Activated CD8-positive, alpha-beta memory T cell treated with anti-CD3 and anti-CD28 coated beads for 4 hours (primary cell): ENCODE measurements at places on chromosomes 4 and X.

DNA sequence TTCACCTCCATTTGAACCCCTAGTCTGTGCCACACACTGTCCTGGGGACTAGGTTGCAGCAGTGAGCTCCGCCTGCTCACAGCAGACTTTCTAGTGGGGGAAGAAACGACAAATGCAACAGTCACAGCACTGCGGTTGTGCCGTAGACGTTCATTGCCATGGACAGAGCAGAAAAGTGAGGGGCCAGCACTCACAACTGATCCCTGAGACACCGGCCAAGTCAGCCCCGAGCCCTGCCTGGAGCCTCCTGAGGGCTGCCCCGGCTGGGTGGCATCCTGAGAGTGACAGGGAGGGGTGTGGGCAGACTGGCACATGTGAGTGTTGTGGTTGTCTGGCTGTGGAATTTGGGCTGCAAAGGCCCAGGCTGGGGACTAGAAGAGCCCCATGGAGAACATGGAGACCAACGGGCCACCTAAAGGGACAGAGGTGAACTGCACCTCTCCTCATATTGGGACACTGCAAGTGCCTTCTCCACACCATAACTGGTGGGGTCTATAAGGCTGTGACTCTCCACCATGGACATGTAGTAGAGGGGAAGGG, 4.6 kb downstream of the DUSP9 start:
- no peak for DNase-seq

DNA sequence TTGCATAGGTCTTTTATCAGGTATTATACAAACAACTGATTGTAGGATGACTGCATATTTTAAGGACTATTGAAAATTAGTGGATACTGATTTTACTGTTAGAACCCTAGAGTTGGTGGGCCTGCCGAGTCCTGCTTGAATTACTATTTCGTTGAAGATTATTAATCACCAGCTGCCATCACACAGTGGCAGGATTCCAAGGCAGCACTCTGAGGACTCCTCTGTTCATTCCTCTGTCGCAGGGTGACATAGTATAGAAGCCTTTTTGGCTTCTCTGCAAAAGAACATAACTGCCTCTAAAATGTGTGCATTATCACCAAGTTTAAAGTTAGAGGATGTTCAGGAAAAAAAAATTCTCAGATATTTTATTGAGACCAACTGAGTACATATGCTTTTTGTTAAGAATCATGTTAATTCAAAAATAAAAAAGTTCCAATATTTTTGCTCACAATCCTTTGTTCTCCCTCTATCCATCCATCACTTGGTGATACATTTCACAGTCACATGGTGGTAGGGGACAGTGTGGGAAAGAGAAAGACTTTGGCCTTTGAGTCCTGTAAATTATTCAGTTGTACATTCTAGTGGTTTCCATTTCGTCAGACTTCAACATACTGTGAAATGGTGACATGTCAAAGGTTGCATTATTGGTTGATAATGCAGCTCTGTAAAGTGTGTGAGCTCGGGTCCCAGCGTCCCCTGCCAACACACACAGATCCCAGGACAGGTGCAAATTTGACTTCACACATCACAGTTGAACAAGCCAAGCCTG, 332.5 kb downstream of the GRID2 start:
- no peak for DNase-seq

DNA sequence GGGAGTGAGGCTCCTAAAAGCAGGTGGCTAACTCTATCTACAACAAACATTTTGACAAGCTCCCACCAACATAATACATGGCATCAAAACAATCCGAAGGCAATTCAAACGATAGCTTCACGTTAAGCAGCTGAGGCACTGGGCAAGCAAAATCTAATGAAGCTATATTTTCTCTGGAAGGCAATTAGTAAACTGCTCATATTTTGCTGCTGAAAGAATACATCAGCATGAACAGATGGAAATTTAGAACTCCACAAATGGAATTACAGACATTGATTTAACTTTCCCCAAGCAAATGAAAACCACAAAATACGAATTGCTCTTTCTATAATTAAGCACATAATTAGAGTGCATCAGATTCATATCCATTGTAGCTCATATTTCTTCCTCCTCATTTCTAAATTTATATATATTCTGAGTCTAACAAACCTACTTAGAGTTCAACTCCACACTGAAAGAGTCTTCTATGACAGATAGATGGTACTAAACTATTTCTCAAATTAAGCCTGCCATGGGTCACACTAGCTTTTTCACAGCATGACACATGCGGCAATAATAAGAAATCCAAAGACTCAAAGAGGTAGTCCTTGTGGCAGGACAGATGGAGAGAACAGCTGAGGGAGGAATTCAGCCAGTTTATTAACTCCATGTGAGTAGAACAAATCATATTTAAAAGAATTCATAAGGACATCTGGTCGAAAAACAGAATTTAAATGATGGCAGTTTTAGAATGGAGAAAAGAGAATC, 305.4 kb downstream of the MAPK10 start:
- DNase-seq = no peak

GRCh38 chr4:53012738-53013137, 150.6 kb downstream of the RASL11B start:
- DNase-seq = no peak

GRCh38 chrX:136039968-136040367, 54.7 kb downstream of the SLC9A6 start:
- no peak for DNase-seq
